Astrocyte of the cerebellum (primary cell): ENCODE measurements at places on chromosomes 7 and 10.

DNA sequence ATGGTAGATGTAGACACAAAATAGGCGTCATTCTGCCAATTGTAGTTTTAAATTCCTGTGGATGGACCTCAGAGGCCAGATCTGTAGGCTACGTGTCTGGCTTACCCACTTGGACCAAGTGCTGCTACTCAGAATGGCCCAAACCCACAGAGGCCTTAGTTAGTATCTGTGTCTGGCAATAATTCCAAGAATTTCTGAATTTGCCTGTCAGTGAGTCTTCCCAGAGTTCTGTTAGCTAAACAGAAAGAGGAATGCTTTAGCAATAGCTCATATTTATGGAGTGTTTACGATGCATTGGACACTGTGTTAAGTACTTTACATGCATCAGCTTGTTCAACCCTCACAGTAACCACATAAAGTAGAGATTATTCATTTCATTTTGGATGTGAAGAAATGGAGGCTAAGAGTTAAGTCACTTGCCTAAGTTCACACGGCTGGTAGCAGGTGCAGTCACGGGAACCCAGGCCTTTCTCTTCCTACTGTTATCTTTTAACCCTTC lies 231.8 kb downstream of the PTEN start:
- no peak for DNase-seq

DNA sequence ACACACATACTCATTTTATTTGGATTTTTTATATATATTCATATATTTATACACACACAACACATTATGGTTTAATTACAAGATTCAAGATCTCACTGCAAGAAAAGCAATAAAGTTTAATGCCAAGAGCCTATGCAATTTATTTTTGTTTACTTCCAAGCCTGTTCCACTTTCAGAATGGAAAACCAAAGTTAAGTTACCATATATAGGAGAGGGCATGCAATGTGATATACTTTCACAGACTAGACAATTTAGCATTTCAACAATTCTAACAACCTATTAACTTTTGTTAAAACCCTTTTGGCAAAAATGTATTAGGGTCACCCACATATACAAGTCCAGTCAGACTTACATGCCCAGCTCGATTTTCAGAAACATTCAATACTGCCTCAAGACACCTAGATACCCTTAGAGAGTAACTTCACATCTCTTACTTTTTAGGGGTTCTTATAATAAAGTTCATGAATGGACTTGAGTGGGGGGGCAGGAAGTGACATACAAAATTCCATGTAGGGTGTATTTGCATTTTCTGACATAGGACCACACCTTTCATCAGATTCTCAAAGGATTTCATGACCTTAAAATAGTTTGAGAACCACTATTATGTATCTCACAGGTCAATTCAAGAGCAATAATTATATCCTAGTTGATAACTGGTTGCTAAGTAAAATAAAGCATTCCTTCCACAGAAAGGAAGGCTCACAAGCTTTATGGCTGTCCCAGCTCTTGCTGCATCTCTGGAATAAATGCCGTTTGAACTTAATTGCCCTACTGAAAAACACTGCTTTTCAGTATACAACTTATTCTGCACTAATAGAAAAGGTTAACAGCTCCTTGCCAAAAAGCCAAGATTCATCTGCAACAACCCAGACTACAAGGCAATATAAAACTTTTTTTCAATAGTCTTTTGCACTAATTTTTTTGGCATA lies 2.5 kb downstream of the P4HA1 start:
- no peak for DNase-seq

DNA sequence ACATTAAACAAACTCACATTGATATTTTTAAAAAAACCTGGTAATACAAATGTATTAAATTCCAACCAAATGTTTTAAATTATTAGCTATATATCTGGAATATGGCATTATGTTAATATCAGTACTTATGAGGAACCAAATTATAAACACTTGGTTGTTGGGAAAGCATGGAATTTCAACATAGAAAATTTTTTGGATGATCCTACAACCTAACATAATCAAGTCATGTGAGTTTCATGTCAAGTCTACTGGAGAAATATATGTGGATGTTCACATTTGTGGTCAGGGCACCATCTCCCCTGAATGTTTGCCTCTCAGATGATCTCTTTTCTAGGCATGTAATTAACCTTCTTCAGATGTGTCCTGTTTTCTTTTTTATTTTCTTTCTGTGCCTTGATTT lies 5.2 kb upstream of the POT1 start:
- DNase-seq: no peak

DNA sequence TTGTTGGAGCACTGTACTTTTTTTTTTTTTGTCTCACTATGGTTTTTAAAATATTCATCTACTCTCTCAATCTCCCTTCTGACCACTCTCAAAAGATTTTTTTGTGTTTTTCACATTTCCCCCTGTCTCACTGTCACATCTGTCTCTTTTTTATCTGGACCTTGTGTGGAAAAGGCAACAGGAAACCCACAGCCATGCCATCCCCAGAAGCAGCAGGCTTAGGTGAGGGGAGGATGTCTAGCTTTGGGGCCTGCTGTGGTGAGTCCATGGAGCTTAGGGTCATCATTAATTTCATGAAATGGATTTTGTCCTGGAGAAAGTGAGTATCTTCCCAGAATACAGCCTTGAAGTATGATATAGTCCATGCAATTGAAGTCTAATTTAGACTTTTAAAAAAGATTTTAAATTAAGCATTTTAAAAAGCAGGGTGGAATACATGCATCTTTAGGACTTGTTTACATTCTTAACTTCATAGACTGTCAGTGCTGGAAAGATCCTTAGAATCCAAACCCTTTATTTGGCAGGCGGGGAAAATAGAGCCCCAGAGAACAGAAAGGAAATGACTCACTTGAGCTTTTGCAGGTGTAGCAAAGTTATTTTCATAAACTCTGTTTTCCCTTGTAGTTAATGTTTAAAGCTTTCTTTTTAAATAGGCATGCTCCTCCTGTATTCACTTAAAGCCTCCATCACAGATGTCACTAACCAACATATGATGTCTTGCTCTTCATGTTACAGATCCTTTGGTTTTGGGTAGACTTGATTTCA lies 25.1 kb downstream of the MINDY4 start:
- peak; percentile 22 for DNase-seq

DNA sequence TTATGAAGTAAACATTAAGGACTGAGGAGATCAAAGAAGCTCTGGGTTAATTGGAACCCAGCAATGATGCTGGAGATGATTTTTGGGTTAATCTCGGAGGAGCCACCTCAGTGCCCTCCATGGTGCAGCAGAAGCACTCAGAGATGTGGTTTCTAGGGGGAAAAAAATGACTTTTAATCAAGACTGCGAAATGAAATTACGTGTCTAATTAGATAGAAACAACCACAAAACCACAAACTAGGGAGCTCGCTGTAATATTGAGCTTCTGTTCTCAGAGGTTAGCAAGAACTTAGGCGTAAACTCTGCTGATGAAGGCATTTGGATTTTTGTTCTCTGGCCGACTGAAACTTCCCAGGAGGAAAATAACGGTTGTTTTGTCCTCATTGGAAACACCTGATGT lies 319.0 kb downstream of the GRID1 start:
- no peak for DNase-seq

GRCh38 chr10:49841615-49842332 lies 79.7 kb upstream of the OGDHL start:
- no peak for DNase-seq

GRCh38 chr10:12787297-12787696 lies 214.2 kb downstream of the CCDC3 start:
- no peak for DNase-seq

- no peak for DNase-seq
These were observed 9.2 kb upstream of the MYO1G start for GRCh38 chr7:44987996-44988395.

- DNase-seq: no peak
These were observed 6.2 kb downstream of the TET1 start for GRCh38 chr10:68566351-68566750.

DNA sequence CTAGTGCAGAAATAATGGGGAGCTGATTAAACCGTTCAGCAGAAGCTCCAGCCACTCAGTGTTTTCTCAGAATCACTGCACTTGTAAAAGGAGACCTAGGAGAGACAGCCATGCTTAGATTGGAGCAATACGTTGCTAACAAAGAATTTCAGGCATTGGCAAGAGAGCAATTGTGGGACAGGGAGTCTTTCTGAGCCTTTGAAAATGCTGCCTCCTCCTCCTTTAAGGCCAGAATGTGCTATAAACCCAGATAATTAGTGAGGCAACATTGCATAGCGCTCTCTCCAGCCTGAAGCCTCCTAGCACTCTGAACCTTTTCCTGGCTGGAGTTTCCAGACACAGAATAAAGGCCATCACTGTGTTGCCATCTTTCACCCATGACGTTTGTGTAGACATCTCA lies 18.5 kb upstream of the PTPRN2 start:
- DNase-seq: no peak

- no peak for DNase-seq
These were observed 4.8 kb downstream of the PALS2 start for GRCh38 chr7:24578052-24578451.

DNA sequence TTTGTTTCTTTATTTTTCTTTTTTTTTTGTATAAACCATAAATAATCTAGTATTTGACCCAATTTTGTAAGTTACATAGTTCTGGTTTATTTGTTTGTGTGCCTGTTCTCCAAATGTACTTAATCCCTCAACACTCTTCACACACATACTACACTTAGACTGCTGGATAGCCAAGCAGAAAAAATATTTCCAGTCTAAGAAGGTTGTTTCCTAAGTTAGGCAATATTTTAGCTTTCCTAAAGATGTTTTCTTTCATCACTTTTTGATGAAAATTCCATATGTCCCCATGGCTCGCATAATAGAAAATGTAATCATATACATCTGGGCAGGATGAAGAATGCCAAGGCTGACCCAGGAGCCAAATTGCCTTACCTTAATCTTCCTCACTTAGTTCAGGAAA lies 105.3 kb downstream of the PPP1R3A start:
- DNase-seq: no peak

GRCh38 chr10:13201132-13201531 lies 33.0 kb downstream of the UCMA start:
- no peak for DNase-seq

- DNase-seq: no peak
These were observed 12.7 kb upstream of the EFCAB10 start for GRCh38 chr7:105594034-105594433.

DNA sequence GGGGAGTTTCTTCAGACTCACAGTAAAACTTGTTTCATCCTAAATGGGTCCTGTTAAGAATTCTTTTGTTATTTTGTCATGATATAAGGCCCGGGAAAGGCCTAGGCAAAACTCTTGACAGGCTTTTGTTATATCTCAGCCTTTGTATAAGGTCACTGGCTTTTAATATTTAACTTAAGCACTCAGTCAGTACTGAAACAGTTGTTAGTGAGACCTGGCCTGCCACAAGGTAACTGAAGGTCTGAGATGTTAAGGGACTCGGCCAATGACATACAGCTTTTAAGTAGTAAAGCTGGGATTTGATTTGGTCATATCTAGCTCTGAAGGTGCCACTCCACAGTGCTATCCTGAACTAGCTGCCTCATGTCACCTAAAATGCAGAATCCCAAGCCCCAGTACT lies 57.2 kb upstream of the STEAP4 start:
- no peak for DNase-seq

DNA sequence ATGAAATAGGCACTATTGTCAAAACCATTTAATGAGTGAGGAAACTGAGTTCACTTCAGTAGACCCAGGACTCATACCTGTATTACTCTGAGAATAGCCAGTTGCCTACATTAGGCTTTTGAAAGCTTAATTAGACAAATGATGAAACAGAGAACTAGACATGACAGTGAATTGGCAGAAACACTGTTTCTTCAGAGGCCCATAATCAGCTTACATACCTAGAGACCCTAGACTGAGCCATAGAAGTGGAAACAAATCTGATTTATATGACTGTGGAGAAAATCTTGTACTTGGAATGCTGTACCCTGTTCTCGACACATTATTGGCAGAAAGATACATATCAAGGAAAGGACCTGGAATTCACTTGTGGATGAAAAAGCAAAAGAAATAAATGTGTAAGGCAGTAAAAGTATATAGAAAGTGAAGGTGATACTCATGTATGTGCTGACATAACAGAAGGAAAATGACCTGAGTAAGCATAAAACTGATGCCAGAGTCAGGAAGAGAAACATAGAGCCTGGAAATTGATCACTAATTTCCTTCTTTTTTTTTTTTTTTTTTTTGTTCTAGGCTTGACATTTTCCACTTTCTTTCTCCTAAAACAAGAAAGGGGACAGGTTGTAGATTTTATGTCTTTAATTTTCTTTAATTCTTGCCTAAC lies 251.5 kb downstream of the BICC1 start:
- DNase-seq: no peak

GRCh38 chr10:97570146-97570788 lies 2.3 kb upstream of the ANKRD2 start:
- DNase-seq: no peak

DNA sequence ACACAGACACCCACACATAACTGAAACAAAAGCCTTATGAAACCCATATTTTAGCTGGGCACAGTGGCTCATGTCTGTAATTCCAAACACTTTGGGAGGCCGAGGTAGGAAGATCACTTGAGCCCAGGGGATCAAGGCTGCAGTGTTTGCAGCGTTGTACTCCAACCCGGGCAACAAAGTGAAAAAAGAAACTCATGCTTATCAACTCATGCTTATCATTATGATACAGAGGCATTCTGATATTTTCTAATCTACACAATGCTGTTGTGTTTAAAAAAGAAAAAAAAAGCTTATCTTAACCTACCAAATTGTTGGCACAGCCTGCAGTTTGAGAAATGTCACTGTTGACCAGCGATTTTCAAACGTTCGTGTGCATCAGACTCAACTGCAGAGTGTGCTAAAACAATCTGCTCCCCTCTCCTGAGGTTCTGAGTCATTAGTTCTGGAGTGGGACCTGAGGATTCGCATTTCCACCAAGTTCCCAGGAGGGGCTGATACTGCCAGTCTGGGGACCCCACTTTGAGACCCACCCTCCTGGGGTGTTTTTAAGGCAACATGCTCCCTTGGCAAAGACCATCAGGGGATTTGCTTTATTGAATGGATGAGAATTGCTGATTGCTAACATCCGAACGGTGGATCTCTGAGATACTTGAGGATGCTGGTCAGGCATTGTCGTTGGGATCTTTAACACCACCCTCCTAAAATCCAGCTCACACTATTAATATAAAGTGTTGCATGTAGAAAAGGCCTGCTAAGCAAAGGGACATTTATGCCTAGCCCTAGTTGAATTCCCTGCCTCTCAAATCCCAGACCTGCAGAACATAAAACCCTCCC lies 16.2 kb downstream of the CHST3 start:
- DNase-seq: no peak
